RPMI8226 (cell line): ENCODE measurements at places on chromosomes 13 and 19.

- peak; percentile 51 for DNase-seq
Observed at GRCh38 chr19:2982983-2983350, 5.6 kb downstream of the TLE6 start.

DNA sequence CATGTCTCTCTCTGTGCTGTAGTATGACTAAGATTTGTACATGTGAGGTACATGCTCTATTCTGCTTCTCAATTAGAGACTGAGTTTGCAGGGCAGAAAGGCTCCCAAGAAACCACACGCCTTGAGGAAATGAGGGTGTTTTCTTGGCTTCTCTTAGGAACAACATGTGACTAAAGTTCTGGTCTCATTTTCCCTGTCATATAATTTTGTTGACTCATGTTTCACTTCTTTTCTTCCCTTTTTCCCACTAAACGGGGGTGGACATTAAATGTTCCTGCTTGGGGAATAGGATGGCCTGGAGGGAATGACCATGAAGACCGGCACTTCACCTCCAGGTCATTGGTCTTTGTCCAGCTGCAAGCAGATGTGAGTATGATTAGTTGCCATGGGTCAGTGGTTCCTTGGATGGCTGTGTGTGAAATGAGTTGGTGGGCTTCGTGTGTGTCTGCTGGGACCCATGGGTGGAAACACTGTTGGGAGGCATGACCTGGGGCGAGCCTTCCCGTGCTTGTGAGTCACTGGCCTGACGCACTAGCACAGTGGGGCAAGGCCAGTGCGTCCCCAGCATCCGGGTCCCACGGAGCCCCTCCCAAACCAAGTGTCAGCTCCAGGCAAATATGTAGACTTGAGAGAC lies 56.6 kb downstream of the COL4A1 start:
- DNase-seq, result no peak

GRCh38 chr19:33285441-33285927 lies 16.9 kb downstream of the CEBPA start:
- DNase-seq, result no peak

GRCh38 chr19:19530423-19530804 lies 1.7 kb downstream of the YJEFN3 start:
- no peak for DNase-seq

DNA sequence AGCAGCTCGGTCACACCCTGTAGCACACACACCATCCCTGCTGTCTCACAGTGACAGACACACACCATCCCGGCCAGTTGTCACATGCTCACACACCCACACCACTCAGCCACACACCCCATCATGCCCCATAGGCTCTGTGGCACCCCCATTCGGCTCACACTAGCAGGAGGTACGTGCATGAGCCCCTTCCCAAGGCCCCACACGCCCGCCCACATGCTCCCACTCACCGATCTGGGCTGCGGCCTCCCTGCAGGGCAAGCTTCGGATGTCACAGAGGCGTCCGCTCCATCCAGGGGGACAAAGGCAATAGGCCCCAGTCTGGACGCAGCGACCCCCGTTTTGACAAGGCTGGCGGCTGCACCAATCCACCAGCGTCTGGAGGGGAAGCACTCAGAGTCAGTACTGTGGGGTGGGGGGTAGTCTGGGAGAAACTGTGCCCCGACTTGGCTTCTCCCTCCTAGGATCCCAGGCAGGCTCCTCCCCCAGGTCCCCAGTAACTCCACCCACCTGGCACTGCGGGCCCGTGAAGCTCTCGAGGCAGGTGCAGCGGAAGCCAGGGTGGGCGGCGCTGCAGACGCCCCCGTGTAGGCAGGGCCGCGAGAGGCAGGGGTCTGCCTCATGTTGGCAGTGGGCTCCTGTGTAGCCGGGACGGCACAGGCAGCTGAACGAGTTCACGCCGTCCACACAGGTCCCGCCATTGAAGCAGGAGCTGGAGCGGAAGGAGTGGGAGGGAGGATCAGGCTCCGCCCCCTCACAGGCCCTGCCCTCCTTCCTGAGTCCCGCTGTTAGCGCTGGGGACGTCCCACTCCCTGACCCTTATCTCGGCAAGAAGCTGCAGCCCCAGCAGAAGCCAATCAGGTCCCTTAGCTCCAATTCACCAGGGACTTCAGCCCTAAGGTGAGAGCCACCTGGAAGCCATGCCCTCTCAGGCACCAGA lies 20.1 kb downstream of the NOTCH3 start:
- no peak for DNase-seq

DNA sequence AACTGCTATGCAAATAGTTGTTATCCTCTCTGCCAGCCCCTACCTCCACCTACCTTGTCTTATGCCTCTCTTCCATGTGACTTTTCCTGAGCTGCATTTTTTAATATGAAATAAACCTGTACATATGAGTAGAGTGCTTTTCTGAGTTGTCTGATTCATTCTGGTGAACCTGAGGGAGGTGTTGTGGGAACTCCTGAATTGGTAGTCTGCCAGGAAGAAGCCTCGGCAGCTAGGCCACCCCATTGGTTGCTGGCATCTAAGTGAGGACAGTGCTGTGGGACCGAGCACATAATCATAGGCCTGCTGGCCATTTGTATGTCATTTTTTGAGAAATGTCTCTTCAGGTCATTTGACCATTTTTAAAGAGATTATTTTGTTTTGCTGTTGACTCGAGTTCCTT lies 1146.8 kb downstream of the UQCRFS1 start:
- no peak for DNase-seq

DNA sequence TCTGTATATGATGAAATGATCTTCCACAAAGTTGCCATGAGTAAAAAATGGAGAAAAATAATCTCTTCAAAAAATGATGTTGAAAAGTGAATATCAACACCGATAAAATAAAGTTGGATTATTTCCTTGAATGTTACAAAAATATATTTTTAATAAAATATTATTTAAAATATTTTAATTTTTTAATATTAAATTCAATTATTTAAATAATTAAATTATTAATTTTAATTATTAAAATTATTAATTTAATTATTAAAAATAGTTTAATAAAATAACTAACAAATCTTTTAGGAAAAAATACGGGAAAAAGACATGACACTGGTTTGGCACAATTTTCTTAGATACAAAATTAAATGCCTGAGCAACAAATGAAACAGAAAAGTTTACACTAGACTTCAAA lies 21.3 kb downstream of the ZNF626 start:
- no peak for DNase-seq
